Erythroblast (primary cell): ENCODE measurements at places on chromosomes 7 and 10.

- no peak for DNase-seq
Measured at GRCh38 chr10:20674926-20675325, 222.2 kb downstream of the NEBL start.

- DNase-seq, result peak; percentile 84
Measured at GRCh38 chr7:102433219-102434038, at the start of gene ORAI2. TSS of gene ORAI2 (plus strand) at chr7:102433575. CDS start at chr7:102438957, 5,382 bp downstream.

- no peak for DNase-seq
Measured at GRCh38 chr10:26696786-26697162, 727 bp upstream of the PDSS1 start.

- no peak for DNase-seq
Measured at GRCh38 chr7:69577221-69577620, 21.1 kb upstream of the AUTS2 start.

GRCh38 chr7:5406957-5407945 lies 16.4 kb downstream of the TNRC18 start:
- no peak for DNase-seq

DNA sequence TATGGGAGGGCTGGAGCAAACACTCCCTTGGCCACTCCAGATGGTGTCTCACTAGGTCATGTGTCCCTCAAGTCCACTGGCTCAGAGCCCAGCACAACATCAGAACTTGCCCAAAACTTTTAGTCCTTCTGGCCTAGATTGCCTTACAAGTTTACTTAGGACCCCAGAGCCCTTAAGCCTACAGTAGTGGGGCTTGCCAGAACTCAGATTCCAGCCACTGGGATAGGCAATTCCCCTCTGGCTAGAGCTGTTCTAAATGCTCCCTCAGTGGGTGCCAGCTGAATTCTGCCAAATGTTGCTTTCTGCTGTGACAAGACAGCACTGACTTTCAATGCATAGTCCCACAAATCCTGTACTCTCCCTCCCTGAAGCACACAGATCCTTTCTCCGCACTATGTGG lies 331.1 kb downstream of the HTR7 start:
- no peak for DNase-seq

DNA sequence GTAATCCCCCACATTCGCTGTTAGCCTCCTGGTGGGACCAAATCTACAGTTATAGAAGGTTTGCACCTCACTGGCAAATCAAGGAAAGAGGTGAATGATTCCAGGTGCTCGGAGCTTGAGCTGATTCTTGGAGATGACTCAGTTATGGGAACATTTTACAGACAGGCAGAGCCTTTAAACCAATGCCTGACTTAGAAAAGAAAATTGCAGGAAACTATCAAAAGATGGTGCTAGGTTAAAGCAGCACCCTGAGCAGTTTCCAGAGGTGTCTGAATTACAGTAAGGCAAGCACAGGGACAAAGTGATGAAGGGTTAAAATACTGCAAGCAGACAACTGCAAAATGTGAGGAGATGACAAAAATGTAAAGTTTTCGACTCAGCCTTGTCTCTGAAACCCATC lies 2.9 kb downstream of the LRRTM3 start:
- no peak for DNase-seq

DNA sequence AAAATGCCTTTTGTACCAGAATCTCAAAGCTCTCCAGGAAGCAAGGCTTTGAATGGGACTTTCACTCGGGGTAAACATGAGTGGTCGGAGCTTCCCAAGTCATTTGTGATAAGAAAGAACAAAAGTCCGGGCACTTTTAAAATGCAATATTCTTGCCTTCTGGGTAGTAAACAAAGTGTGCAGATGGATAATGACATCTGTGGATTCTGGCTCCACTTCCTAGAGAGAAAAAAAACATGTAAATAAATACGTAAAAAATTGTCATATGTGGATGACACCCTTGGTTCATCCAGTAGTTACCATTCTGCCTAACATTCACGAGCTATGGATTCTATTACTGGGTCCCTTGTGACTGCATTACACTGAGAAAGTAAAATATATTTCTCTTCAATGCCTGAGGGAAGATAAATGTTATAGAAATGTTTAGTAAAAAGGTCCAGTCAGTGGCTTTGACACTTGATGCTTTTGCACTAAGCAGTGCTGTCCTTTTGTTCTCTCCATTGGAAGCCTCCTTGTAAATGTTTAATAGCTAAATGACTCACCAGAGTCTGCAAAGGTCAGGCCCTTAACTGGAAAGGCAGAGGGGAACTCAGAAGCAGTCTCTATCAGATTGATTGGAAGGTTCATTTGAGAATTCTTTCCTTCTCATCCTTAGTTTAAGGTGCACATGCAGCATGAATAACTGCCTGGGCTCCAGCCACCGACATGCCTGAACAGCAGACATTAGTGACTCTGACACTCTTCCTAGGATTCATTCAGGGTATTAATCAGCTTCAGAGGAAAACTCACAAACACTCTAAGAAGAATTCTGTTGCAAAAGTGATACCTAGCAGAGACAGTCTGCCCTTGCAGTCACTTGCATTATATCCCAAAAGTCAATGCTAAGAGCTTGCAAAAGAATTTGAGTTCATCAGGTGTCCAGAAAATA lies 11.7 kb upstream of the EDRF1 start:
- DNase-seq, result no peak

DNA sequence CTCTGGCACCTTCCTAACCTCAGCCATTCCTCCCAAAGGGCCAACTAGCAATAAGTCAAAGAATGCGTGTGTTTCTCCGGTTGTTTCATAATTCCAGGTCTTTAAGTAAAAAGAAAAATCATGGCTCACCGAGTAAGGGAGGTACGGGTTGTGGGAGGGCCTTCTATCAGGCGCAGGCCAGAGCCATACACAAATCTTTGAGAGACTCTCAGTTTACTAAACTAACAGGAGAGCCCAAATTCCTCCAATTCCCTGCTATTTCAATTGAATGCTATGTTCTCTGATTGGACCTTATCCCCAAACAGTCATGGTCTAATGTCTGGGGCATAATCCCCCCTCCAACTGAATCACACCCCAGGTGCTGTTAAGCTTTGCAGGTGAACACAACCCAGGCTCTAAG lies 26.2 kb upstream of the SLF2 start:
- no peak for DNase-seq

DNA sequence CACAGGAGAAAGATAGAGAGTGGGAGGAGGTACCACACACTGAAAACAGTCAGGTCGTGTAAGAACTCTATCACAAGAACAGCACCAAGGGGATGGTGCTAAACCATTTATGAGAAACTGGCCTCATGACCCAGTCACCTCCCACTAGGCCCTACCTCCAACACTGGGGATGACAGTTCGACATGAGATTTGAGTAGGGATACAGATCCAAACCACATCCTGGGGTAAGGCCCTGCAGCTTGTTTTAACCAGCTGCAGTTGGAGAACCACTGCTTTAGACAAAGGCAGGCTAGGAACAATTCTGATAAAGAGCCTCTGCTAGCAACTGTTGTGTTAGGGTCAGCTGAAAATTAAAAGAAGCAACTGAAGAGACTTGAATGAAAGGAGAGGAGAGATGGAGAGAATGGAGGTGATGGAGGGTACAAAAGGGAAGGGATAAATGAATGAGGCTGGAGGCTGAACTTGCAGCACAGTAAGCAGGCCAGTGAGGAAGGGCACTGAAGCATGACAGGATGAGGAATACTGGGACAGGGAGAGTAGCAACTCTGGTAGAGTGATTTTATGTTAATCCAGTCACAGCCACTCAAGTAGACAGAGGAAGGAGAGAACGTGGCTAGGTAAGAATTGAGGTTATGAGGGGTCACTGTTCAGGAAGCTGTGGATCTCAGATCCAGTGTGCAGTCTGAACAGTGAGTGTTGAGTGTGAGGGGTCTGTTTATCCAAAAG lies 23.6 kb downstream of the MEST start:
- no peak for DNase-seq

- DNase-seq, result no peak
Measured at GRCh38 chr7:150874401-150875198, 22.3 kb downstream of the AOC1 start.
